Fibroblast of skin of right biceps (primary cell): ENCODE measurements at places on chromosomes 1 and 21.

DNA sequence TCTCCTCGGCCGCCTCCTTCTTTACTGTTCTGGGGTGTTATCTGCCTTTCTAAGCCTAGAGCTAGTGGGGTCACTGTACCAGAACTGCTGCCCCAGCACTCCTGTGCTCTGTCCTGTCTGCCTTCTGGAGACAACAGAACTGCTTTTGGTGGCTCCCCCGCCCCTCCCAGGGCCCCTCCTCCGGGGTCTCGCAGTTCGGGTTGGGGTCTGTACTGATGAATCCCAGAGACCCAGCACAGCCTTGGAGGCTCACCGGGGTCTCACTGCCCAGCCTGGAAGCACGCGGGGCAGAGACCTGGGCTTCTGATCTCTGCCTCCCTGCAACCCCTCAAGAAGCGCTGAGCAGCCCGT lies 3.2 kb upstream of the PLEKHA6 start:
- DNase-seq, result no peak

GRCh38 chr1:174266991-174267612 lies 107.8 kb downstream of the RABGAP1L start:
- no peak for DNase-seq

- no peak for DNase-seq
Measured at GRCh38 chr1:234923626-234924025, 205.0 kb downstream of the TOMM20 start.

GRCh38 chr1:40161888-40162397 lies 756 bp downstream of the RLF start:
- DNase-seq, result no peak

DNA sequence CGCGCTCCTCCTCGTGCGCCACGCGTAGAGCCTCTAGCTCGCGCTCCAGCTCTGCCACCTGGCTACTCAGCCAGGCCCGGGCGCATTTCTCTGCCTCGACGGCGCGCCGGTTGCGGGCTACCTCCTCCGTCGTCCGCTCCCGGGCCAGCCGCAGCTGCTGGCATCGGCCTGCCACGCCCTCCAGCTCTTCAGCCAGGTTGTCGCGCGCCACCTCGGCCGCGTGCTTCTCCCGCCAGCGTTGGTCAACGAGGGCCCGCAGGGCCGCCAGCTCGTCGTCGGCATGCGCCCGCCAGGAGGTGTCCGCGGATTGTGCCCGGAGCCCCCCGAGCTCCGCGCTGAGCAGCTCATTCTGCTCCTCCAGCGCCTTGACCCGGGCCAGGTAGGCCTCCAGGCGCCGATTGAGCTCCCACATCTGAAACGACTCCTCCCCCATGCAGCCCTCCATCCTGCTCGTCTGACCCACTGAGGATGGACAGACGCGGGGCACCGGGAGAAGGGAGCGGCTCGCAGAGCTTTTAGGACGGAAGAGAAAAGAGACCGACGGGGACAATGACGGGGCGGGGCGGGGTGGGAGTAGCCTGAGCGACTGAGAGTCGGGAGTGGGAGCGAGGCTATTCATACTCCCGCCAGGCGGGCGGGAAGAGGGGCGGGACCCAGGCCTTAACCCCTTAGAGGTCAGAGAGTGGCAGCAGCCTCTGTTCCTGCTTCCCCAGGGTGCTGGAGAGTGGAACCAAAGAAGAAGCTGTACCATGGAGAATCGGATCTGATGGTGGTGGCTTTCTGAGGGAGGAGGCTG lies at the start of gene NES:
TSS of gene NES (minus strand) at position 588 of the 796 bp plus-strand sequence. CDS start at position 445, 143 bp downstream.
- DNase-seq, result peak; percentile 61

DNA sequence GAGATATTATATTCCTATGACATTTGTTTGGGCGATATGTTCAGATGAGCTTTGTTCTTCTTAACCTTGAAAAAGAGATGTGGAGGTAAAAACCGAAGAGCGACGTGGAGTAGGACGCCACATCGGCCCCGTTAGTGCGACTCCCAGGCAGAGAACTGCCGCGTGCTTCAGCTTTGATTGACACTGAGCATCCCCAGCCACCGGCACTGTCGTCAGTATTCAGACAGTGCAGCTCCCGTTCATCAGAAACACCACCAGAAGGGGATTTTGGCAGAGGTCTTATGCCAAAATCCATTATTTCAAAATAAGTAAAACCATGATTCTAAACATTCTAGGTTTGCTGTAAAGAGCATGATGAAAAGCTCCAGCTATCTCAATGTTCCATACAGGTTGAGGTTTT lies 66.5 kb downstream of the AGPAT3 start:
- DNase-seq, result no peak

DNA sequence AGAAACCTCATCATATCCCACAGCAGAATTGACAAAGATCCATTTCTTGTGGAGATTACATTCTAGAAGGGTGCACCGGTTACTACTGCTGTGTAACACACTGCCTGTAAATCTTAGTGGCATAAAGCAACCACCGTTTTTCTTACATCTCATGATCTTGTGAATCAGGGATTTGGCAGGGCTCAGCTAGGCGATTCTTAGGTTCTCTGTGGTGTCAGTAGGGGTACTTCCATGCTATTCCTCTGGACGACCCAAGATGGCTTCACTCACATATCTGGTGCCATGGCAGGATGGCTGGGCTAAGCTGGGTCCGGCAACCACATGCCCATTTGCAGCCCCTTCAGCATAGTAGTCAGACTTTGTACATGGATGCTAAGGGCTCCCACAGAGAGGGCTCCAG lies 179.8 kb upstream of the TMEM51 start:
- DNase-seq, result no peak

- DNase-seq, result no peak
Measured at GRCh38 chr1:38328278-38329035, 281.9 kb upstream of the POU3F1 start.

DNA sequence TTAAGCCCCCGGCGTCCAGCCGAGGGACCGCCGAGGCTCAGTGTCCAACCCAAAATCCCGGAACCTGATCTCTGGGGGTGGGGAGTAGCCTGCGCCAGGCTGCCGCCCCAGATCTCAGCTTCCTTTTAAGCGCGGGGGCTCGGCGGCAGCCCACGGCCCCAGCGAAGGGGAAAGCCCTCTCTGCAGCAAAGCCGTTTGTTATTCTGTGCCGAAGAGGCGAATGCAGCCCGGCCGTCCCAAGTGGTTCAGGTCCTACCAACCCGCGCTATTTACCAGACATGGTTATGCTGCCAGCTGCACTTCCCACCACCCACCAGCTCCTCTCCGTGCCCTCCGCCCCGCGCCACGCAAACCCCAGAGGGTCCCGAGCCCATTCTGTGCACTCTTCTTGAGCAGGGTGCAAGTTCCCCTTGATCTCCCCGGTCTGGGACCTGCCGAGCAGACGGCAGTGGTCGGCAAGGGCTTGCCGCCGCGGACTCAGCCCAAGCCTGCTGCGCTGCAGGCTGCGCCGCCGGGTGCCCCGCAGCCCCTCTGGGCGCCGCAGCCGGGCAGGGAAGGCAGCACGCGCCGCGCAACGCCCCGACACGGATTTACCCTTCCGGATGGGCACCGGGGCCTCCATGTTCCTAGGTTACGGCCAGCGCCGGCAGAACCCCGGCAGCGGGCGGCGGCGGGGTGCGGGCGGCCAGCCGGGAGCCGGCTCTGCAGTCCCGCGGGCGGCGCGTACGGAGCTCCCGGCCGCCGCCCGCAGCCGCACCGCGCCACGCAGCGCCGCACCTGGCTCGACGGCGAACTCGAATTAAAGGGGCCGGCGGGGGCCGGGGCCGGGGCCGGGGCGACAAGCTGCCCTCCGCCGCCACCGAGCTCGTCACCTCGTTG lies 738 bp upstream of the KCNA2 start:
- DNase-seq, result no peak

- DNase-seq, result peak; percentile 76
Measured at GRCh38 chr21:24045775-24046215, 1561.5 kb downstream of the MRPL39 start.

- DNase-seq, result peak; percentile 93
Measured at GRCh38 chr21:38297194-38297631, 40.4 kb downstream of the KCNJ15 start.

DNA sequence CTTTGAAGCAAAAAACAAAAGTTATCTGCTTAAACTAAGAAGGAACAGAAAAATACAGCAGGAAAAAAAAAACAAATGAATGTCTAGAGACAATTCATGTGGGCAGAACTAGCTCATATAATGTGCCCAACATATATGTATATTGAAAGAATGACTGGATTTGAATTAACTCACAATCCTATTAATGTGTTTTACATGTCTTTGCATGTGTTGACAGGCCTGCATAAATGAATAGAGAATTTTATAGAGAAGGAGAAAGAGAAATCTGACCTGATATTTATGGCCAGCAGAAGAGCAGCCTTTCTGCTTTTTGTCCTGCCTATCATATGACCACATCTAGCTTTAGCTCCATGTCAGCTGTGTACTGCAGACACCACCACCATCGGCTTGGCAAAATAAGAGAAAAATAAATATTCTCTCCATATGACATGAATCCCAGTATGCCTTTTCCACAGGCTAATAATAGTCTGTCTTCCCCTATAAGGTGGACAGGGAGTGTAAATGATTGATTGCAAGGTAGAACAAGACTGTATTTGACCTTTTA lies 171.5 kb upstream of the PALMD start:
- DNase-seq, result no peak

GRCh38 chr21:29145354-29145782 lies 14.9 kb downstream of the MAP3K7CL start:
- DNase-seq, result peak; percentile 92

GRCh38 chr1:22292011-22292788 lies 149.3 kb upstream of the WNT4 start:
- no peak for DNase-seq

DNA sequence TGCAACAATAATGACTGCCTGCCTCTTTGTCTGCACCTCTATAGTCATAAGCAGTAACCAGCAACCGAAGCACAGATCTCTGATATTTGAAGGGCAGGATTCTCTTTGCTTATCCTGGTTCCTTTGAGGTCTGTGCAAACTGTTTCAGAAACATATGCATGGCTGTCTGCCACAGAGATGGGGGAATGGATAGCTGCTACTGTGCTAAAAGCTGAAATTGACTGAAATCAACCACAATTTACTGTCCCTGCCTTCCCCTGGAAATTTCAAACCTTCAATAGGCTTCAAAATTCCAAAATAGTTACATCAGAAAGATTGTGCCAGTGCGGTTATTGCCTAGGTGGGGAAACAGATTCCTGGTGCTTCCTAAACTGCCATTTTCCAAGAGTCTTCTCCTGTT lies 136.8 kb upstream of the GORAB start:
- peak; percentile 83 for DNase-seq

GRCh38 chr1:231279081-231279480 lies 38.1 kb downstream of the GNPAT start:
- peak; percentile 6 for DNase-seq

DNA sequence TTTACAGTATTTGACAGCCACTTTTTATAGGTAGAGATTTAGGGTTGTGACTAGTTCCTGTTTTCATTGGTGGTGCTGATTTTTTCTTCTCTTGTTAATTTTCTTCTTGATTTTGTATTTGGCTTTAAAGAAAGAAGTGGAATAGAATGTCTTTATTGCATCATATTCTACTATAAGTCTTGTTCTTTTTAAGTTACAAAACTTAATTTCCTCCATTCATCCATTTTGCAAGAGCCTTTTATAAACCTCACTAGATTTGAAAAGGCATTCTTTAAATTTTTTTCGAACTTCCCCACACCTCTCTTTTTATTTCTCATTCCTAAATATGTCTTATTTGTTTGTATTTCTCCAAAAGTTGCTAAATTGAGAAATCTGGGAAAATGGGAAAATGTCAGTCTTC lies 1368.6 kb upstream of the ADGRL4 start:
- DNase-seq, result no peak

GRCh38 chr1:97138515-97139032 lies 417.0 kb downstream of the PTBP2 start:
- DNase-seq, result no peak

GRCh38 chr1:156704166-156704711 lies 1.1 kb downstream of the CRABP2 start:
- no peak for DNase-seq

- no peak for DNase-seq
Measured at GRCh38 chr1:53334781-53335180, 6.9 kb upstream of the LRP8 start.

GRCh38 chr1:119954476-119955422 lies 58.4 kb upstream of the ADAM30 start:
- no peak for DNase-seq

DNA sequence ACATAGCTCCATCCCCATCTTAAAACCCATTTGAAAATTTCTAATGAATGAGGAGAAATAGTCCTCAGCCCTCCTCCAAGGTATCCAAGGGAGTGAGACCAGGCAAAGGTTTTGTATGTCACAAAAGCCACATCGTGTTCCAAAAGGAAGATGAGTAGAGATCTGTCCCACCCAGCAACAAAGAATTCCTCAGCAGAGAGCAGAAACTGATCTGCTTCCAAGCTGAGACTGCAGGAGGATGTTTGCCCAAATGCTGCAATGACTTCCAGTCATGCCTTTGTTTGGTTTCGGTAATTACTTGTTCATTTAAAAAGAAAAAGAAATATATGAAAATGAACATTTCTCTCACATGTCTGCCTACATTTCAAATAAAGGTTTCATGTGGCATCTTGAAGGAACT lies 186.9 kb downstream of the SETD4 start:
- no peak for DNase-seq

DNA sequence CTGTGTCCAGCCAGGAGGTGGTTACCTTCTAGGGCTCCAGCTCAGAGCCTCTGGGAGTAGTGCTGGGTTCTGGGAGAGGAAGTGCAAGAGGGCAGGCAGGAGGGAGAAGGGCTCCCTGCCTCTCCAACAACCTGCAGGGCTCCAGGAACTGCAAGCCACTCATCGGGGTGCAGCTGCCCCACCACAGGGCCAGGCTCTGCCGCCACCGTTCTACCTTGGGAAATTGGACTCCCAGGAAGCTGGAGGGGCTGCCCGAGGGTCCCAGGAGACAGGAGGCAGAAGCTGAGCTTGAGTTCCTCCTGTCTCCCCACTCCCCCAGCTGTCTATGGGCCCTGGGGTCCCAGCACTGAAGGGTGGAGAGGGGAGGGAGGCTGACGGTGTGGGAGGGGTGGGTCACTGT lies 7.4 kb upstream of the PRDM16 start:
- no peak for DNase-seq

GRCh38 chr1:204478172-204478899 lies 16.3 kb downstream of the PIK3C2B start:
- no peak for DNase-seq

DNA sequence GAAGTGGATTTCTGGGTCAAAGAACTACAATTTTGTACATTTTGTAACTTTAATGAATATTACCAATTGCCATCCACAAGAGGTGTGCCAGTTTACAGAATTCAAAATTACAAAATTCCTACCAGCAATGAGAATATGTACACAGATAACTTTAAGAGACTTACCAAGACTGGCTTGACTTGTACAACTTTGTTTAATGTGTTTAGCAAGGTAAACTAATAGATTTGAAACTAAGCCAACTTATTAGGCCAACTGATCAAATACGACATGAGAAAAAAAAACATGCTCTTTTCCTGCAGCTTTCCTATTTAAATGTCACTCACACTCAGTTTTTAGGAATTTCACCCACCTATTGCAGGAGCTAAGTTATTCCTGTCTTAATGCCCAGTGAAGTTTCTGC lies 11.4 kb downstream of the EXOC8 start:
- no peak for DNase-seq

DNA sequence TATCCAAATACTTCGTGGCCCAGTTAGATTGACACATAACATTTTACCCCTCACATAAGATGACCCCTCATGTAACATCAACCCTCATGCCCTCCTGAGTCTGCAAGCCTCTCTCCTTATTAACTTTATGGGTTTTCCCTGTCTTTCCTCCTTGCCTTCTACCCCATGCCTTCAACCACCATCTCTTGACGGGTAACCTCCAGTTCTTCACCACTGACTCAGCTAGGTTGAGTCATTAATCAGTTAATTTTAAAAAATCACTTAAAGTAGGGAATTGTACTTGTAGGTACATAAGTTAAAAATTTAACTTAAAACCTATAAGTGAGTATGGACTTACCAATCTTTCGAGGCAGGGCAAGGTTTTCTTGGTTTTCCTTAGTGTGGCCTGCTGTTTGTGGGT lies 330.7 kb downstream of the CAMTA1 start:
- DNase-seq, result no peak
